ENCODE measurements at places on chromosomes 4 and X.

GRCh38 chr4:116126794-116127193 lies 958.6 kb downstream of the TRAM1L1 start:
- no peak for DNase-seq

DNA sequence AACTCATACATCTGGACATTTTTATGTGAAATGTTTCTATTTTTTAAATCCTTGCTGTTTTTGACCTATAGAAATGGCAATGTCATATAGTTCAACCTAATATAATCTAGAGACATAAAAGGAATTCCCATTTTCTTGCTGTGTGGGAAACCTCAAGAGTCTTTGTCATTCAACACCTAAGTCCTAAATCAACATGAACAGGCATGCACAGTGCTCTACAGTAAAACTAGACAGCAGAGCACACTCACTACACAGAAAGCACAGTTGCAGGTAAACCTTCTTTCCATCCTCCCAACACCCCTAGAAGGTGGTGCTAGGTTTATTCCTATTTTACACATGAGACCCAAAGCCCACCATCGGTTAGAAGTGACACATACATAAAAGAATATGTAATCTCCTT lies 79.1 kb upstream of the C1QTNF7 start:
- DNase-seq, result no peak

- DNase-seq, result no peak
Measured at GRCh38 chrX:123648028-123648810, 84.6 kb downstream of the THOC2 start.

DNA sequence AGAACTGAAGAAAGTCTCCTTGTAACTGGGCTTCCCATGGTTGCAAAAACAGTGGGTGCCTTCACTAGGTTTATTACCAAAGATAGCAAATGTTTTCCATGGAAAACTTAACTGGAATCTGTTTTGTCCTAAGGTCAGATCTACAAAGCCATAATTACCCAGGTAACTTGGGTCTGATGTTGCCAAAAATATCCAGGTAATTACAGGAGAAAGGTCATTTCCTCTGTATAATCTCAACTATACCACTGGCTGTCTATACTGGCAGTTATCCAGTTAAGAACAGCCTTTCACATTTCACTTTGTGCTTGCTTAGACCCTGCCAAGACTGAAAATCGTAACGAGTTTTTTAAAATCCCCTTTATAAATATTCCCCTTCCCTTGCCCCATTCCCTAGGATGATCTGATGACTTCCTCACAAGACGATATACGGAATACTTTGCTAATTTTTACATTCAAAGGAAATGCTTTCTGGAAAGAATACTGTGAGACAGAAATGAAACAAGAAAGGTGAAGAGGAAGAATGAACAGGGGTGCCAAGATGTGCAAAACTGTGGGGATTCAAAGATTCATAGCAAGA lies 105.5 kb downstream of the MAML3 start:
- DNase-seq, result no peak

GRCh38 chr4:145545538-145546174 lies 64.0 kb downstream of the SMAD1 start:
- DNase-seq, result no peak

- DNase-seq, result no peak
Measured at GRCh38 chr4:174763454-174764104, 65.5 kb downstream of the GLRA3 start.

DNA sequence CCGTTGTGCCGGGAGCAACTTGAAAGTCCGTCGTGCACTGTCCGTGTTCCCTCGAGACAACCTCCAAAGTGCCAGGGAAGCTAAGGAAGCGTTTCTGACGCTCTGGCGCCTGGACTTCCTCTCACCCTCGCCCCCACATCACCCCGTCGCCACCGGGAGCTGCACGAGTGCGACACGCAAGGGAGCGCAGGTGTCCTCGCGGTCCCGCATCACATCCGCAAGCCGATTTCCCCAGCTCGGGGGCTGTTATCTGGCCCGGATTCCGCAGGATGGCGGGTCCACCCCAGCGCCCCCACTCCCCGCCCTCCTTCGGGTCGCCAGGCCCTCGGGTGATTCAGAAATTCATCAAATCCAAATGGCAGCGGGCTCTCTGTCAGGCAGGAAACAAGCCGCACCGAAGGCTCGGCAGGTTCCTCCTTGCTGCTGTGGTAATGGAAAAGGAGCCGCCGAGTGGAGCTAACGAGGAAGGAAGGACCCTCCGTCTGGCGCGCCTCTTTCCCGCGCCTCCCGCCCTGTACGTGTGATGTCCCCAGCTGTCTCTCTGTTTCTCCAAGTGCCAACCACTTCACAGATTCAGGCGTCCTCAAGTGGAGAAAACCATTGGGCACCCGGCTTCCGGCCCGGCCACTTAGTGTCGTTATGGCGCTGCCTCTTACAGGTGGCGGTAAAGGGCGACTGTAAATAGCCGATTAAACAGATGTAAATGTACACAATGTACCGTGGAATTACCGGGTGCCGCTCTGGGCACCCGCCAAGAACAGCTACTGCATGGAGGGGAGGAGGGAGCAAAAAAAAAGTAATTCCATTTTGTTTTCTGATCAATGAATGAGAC lies 921 bp upstream of the SETD7 start:
- peak; percentile 36 for DNase-seq

DNA sequence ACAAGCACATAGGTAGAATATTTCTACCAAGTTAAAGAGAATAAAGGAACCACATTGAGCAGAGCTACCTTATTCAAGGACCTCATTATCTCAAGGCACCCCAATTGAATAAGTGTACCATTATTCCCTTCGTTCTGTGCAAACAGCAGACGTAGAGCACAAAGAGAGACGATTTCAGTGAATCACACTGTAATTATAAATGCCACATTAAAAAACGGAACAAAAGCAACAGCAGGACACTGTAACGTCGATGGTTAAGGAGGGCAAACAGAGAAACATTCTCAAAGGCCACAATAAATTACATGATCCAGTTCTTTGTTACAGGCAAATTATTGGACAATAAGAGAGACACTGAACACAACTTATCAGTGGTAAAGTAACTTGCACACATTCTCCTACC lies 644.1 kb upstream of the TENM3 start:
- no peak for DNase-seq

- DNase-seq, result no peak
Measured at GRCh38 chrX:122880952-122881351, 303.1 kb upstream of the GRIA3 start.

- DNase-seq, result no peak
Measured at GRCh38 chr4:88027611-88028608, 20.5 kb downstream of the PKD2 start.

GRCh38 chr4:69030326-69030725 lies 65.9 kb upstream of the UGT2B7 start:
- no peak for DNase-seq

DNA sequence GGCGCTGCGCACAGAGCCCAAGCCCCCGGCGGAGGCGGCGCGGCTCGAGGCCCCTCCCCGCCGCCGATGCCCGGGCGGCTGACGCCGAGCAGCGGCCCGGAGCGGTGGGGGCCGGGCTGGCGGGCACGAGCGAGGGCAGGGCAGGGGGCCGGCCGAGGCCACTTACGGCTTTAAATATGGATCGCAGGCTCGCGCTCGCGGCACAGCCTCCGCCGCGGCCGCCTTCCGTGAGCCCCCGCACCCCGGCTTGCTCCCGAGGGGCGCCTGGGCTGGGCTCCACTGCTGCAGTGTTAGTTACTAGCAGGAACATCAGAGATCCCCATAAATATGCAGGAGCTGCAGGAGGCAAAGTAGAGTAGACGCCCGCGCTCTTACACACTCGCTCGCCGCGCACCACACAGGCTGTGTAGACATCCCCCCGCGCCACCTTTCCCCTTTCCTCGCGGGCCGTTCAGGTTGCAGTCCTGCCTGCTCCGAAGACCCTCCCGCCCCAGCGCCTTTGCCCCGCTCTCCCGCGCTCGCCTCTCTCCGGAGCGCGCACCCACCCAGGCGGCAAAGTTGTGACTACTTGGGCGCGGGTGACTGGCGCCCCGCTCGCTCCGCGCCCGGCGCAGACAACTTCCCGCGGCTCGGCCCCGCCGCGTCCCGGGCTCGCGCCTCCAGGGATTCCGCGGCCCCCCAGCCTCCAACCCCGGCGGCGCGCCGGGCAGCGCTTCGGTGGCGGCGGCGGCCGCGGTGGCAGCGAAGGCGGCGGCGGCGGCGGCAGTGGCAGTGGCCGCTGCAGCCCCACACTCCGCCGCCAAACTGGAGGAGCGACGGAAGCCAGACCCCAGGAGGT lies 152.0 kb upstream of the SLC4A4 start:
- no peak for DNase-seq

- no peak for DNase-seq
Measured at GRCh38 chr4:99403380-99404184, 31.6 kb downstream of the ADH7 start.

GRCh38 chr4:26573389-26573794 lies 10.5 kb upstream of the TBC1D19 start:
- DNase-seq, result no peak

GRCh38 chr4:84032372-84032771 lies 466.7 kb downstream of the NKX6-1 start:
- DNase-seq, result no peak

DNA sequence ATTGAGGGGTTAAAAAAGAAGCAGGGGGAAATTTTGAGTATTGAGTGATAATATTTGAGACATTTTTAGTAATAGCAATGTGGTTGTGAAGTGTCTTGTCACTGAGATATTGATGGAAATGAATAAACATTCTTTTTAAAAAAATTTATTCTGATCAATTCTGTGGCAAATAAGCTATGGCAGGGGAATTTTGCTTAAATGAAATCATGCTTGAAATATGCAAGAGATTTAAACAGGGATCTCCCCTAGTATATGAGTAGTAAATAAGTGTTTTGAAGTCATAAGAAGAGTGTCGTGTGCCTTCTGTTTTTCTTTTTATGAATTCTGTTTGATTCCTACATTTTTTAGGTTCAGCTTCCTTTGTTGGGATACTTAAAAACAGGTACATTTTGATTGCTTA lies 23.2 kb downstream of the IL15 start:
- no peak for DNase-seq

GRCh38 chr4:182288534-182288933 lies 45.3 kb downstream of the TENM3 start:
- no peak for DNase-seq

GRCh38 chr4:88820698-88821415 lies 123.2 kb upstream of the NAP1L5 start:
- no peak for DNase-seq

GRCh38 chr4:182738283-182739047 lies 178.7 kb downstream of the DCTD start:
- no peak for DNase-seq

DNA sequence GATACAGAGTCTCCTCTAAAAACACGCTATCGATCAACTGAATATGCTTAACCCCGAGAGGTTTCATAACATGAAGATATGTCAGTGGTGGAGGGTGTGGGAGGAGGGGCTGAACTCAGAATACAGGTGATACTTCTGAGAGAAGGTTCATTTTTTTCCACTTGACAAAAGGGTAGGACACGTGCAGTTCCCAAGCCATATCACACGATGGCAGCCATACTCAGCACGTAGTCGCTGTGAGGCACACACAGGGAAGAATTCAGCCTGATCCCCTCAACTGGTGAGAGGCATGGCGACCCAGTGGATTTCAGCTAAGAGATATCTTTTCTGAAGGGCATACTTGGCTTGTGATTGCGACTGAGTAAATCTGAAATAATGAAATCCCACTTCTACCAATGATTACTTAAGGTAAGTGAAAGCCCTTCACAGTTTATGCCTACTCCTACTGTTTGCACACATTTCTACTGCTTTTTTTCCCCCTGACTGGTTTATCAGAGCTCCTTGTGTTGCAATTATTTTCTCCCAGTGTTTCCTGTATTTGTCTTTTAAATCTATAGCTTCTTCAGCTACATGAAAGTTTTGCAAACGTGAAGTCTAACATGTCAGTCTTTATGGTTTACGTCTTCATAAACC lies 133.1 kb downstream of the CORIN start:
- DNase-seq, result no peak

DNA sequence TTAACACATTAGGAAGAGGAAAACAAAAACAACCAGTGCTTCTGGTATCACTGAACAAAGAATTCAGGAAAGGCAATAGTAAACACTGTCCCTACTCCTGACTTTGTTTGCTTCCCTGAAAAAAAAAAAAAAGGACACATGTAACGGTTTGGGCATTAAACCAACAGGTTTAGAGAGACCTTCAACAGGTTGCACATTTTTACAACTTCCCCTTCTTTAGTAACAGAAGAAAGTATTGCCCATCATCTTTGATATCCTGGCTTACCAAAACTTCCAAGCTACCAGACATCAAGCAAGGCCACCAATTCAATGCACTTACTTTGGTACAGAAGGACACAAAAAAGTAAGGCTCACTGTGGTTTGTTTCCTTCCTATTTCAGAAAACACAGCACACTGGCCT lies 131.9 kb upstream of the MAP3K15 start:
- DNase-seq, result no peak

- DNase-seq, result no peak
Measured at GRCh38 chr4:126888968-126889367, 743.8 kb upstream of the INTU start.

DNA sequence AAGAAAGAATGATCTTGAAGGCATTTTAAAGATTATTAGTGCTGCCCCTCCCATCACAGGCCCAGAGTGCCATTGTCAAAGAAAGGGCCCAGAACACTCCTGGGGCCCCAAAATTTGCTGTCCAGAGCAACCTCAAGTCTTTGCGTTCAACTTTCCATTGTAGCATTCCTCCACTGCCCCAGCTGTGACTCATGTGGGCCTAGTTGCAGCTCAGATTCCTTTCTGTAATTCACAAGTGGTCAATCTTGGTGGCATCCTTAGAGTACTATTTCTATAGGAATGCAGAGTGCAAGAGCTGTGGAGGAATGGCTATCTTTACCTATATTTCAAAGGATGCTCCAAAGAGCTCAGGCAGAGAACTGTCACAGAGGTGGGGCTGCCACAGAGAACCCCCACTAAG lies 1500.8 kb upstream of the IGFBP7 start:
- no peak for DNase-seq

DNA sequence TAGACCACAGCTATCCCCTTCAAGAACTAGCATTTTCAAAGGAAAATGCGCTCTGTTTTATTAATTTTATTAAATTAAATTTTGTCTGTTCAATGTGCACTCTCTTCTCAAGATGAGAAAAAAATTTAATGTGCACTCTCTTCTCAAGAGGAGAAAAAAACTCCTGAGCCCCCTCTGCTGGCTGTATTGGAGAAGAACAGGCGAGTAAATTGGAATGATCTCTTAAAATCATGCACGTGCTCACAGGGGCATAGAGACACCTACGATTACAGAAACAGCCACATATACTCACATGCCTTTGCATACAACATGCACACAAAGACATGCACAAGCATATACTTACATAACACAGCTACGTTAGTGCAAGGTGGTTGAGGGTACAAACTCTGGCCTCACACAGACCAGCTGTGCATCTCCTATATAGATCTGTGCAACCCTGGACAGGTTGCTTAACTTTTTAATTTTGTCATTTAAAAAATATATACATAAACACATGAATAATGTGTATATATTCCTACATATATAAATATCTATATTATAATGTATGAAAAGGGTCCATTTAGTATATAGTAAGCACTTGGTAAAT lies 176.2 kb upstream of the CXorf66 start:
- DNase-seq, result no peak

DNA sequence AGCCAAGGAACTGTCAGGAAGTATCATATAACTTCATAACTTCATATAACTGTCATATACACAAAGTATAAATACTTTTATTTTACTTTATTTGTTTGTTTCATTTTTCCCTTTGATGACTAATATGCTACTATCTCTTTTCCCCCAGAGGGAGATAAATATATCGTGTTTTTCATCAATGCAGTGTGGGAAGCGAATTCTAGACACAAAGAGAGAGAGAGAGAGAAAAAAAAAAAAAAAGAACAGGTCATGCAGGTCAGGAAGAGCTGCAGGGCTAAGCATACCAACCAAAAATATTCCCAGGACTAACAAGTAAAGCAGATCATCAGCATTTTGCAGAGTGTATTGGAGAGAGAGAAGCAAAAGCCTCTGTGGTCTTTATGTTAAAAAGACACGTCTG lies 1849.2 kb downstream of the STIM2 start:
- no peak for DNase-seq

Data from stimulated activated CD4-positive, alpha-beta T cell treated with anti-CD3 and anti-CD28 coated beads, TNF-alpha, amount 100 ng/mL, for 4 hours (primary cell).